Glutamatergic neuron (in vitro differentiated cells): ENCODE measurements at places on chromosomes 1 and 21. TPM values are rescaled to one million over a fixed set of nuclear protein-coding genes. Genes with fewer than 3 reads are reported as not detected.

- no peak for DNase-seq
These were observed 36.7 kb downstream of the ETNK2 start for GRCh38 chr1:204115116-204115515.

The KRTAP22-1 gene
- not detected for total RNA-seq

DNA sequence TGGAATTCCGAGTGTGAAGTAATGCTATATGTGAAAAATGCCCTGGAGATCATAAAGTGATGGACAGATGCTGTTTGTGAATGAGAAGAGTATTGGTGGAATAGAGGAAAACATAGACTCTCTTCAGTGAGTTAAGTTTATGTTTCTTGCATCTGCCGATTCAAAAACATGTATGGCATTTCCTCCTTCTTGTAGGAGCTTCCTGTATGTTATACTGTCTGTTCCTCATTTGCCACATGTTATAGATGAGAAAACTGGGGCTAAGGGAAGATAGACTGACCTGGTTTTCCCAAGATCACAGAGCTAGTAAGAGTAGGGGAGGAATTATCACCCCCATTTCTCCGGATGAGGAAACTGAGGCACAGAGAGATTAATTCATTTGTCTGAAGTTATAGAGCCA, 41.1 kb upstream of the IL20 start:
- no peak for DNase-seq

The ADGRL2 gene
- 71.2 TPM for total RNA-seq

The ADORA1 gene
- 1.2 TPM for total RNA-seq

GRCh38 chr21:29989634-29990234, 49.9 kb upstream of the GRIK1 start:
- no peak for DNase-seq

DNA sequence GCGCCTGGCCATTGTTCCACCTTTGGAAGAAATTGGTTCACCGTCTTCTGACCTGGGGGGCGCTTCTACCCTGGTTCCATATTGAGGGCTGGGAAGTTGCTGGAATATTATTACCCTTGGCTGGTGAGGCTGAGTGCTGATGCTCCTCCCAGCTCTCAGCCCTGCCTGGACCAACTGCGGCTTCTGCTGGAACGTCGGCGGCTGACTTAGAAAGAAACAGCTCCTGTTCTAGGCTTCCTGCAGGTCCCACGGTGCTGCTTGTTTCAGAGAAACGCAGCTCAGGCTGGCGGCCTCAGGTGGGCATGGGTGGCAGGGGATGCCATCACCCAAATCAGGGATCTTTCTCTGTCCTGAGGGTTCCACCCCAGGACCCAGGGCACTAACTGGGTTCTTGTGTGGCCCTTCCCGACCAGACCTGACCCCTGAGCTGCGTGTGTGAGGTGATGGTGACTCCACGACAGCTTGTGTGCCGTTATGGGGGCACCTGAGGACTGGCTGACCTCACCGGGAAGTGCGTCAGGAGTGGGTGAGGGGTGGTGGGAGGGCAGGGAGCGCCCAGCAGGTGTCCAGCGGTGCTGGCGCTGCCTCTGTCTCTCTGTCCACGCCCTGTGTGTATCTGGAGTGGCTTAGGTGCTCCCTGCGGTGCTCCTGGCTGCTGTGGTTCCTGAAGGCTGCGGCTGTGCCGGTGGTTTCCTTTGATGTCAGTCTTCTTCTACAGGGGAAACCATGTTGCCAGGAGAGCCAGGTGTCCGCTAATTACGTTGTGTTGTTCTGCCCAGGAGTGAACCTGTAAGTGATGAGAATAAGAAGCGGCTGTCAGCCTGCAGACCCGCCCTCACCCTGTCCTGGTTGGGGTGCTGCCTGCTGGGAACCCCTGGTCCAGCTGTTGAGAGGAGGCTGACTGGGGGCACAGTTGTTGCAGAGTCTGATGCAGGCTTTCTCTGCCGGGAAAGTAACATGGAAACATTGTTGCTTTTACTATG, 8.9 kb downstream of the SKI start:
- no peak for DNase-seq

DNA sequence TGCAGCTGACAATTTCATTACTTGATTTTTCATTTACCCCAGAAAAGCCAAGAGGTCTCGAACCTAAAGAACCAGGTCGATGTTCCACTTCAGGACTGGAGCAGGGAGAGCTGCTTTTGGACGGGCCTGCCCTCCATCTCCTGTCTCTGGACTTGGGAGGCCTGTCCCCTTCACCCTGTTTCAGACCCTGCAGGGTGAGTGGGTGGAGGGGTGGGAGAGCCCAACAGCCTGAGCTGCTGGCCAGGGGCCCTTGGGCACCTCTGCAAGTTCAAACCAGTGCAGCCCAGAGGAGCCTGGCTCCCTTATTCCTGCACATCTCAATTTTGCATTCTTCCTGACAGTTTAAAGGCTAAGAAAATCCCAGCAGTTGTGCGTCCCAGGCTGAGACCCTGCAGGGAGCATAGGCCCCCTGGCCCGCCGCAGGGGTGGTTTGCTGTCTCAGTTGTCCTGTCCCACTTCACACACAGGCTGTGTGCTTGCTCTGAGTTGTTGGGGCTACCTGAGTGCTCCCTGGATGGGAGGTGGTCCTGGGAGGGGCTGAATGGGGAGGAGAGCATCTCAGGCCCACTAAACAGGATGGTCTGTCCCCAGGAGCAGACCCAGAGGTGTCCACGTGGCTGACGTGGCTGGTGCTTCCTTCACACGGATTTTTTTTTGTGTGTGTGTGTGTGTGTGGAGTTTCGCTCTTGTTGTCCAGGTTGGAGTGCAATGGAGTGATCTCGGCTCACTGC, 443.7 kb downstream of the PTPRU start:
- no peak for DNase-seq

The LRRC39 gene
- total RNA-seq = 2.1 TPM

The CCDC185 gene
- not detected for total RNA-seq

GRCh38 chr1:24544239-24544638, 11.6 kb upstream of the NCMAP start:
- no peak for DNase-seq

- no peak for DNase-seq
These were observed 99.8 kb upstream of the PRMT6 start for GRCh38 chr1:106956721-106957120.

DNA sequence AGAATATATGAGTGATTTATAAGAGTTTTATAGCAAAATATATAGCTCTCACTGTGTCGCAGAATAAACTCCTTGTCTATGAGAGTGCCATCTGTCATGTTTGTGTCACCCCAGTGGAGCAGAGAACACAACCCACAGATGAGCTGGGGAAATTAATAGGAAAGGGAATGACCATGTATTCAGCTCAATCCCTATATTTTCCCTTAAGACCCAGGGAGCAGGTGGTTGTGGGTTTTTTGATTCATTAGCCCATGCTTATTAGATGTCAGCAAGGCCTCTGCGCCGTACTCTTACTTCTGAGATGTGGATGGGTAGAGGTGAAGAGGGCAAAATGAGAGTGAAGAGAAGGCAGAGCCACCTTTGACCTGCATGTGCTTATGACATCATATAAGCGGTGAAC, 4.1 kb upstream of the GREM2 start:
- DNase-seq = no peak

The NHLH1 gene
- total RNA-seq = 1,198 TPM

The FHAD1 gene
- total RNA-seq = not detected

The SLFNL1 gene
- total RNA-seq = 0.20 TPM

DNA sequence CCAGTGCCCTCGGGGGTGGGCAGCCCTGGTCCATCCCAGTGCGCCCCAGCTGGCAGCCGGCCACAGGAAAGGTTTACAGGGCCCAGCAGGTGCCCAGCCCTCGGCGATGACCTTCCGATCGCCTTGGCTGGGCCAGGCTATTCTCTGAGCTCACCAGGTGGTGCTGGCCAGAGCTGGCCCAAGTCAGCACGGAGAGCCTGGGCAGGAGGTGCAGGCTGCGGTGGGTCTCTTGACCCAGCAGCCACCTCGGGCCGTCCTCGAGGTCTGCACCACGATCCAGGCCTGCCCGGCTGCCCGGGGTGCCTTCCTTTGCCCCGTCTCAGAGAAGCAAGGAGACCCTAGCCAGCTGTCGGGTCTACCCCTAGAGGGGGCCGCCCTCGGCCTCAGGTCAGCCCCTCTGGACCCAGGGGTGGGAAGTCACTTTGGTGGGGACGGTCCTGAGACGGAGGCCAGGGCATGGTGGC, 370 bp downstream of the PERM1 start:
- no peak for DNase-seq

- peak; percentile 81 for DNase-seq
These were observed 747 bp upstream of the ENAH start for GRCh38 chr1:225653463-225654276.

The CLCA1 gene
- not detected for total RNA-seq

DNA sequence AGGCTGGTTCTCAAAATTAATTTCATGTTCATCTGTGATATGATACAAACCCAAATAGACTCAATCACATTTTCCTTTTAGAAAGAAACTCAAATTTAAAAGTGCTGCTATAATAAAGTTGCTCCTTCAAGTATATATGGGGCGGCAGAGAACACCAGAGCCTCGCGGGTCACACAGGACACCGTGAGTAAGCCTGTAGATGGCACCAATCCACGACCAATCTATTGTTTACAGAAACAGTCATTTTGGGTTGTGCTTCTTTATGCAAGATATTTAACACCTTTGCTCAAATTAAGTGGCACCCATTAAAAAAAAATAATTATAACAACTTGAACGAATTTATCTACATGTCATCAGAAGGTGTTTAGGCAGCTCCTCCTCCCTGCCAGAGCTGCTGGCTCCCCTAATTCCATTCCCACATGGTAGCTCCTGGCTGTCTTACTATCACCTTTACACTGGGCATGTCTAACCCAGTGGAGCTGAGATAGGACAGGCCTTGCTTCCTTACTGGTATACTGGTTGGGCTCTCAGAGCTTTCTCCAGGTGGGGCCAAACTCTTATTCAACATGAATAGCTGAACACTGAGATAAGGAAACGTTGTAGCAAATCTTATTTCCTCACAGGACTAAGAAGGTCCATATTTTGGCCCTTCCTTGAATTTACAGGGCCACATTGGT, 287.0 kb downstream of the SDCCAG8 start:
- no peak for DNase-seq

The USH2A gene
- not detected for total RNA-seq

DNA sequence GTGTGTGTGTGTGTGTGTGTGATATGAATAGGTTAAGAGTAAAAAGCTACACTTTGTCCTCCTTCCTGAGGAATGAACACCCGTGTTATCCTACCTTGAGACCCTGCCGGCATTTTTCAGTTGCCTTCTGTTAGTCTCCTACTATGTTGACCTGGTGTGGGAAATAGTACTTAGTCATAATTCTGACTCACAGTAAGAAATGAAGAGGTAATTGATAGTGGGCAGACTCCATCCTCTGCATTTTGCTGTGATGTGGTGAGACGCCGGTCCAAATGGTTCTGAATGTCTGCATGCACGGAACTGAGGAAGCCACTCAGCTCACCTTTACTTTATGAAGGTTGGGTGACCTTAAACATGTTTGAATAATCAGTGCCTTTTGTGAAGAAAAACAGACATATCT, 12.6 kb downstream of the CD101 start:
- no peak for DNase-seq

The NFIA gene
- 16.4 TPM for total RNA-seq

GRCh38 chr21:37899146-37899545, 17.1 kb downstream of the KCNJ6 start:
- DNase-seq = no peak

- no peak for DNase-seq
These were observed 18.6 kb upstream of the SLC16A1 start for GRCh38 chr1:112974646-112975045.

DNA sequence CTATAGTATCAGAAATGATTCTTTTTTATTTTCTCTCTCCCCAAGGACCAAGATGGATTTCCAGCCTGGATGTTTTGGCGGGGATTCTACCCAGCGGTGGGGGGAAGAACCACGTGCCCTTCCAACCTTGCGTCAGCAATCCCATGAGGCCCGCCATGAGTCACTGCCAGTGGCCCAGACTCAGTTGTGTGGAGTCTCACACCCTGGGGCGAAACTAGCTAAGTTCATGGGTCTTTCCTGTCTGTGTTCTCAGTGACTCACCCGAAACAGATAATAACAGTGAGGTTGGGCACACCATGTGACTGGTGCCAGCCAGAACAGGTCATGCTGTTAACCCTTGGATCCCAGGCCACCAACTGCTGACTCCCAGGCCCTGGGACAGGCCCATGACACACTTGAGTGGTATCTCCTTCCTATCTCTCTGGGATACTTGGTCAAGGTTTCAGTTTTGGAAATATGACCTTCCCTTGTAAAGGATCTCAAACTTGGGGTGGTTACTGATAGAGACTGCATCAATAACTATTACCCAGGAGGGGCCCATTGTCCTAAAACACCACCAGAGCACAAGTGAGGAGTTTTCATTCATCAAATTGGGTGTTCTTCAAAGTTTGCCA, 98.0 kb upstream of the DUSP10 start:
- no peak for DNase-seq

- DNase-seq = no peak
These were observed 731 bp downstream of the TRIM11 start for GRCh38 chr1:228405979-228406228.

The MTARC1 gene
- 22.0 TPM for total RNA-seq

- no peak for DNase-seq
These were observed 10.1 kb upstream of the BMP8A start for GRCh38 chr1:39481289-39481688.

DNA sequence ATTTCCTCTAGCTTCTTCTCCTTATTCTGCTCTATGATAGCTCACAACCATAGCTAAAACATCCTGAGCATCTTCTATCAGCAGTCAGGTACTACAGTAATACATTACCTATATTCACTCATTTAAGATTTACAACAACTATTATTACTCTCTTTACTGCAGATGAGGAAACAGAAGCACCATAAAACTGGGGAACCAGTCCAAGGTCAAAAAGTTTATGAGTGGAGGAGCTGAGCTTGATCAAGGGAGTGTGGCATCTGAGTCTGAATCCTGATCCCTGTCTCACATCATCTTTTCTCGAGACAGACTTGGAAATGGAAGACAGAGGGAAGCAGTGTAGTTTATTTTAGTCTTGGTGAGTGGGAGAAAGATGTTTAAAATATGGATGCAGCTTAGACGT, 288.6 kb downstream of the RGS7 start:
- DNase-seq = no peak

- no peak for DNase-seq
These were observed 168.8 kb downstream of the GABPA start for GRCh38 chr21:25903607-25904006.

GRCh38 chr1:9151328-9151860, 22.5 kb upstream of the GPR157 start:
- no peak for DNase-seq

- DNase-seq = no peak
These were observed 31.1 kb upstream of the KLHDC8A start for GRCh38 chr1:205387845-205388244.

The C1orf115 gene
- 30.5 TPM for total RNA-seq

DNA sequence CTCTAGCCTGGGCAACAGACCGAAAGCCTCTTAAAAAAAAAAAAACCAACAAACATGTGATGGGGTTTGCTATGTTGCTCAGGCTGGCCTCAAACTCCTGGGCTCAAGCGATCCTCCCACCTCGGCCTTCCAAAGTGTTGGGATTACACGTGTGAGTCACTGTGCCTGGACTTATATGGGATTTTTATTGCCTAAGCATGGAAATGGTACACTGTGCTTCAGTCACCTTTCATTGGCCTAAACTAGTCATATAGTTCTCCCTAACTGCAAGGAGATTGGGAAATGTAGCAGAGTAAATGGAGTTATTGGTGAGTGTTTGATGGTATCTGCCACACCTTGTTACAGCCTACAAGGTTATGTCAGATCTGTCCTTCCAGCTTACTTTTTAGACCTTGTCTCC, 17.2 kb upstream of the MEF2D start:
- no peak for DNase-seq

GRCh38 chr1:158976219-158976618, 33.5 kb upstream of the IFI16 start:
- DNase-seq = no peak

GRCh38 chr1:221795380-221795779, 53.5 kb upstream of the DUSP10 start:
- DNase-seq = no peak
